ENCODE measurements at places on chromosomes 2 and 18.

- no peak for DNase-seq
Observed at GRCh38 chr2:43123028-43123427, 103.4 kb downstream of the ZFP36L2 start.

DNA sequence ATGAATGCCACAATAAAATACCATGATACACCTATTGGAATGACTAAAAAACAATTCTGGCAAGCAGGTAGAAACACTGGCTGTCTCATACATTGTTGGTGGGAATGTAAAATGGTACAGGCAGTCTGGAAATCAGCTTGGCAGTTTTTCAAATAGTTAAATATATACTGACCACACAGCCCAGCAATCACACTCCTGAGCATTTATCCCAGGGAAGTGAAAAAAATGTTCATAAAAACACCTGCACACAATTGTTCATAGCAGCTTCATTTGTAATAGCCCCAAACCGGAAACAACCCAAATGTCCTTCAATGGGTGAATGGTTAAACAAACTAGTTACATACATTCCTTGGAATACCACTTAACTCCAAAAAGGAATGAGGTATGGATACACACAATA is 137.2 kb downstream of the TFCP2L1 start:
- no peak for DNase-seq

- DNase-seq, result no peak
Observed at GRCh38 chr2:234534515-234534914, 37.6 kb upstream of the ARL4C start.

DNA sequence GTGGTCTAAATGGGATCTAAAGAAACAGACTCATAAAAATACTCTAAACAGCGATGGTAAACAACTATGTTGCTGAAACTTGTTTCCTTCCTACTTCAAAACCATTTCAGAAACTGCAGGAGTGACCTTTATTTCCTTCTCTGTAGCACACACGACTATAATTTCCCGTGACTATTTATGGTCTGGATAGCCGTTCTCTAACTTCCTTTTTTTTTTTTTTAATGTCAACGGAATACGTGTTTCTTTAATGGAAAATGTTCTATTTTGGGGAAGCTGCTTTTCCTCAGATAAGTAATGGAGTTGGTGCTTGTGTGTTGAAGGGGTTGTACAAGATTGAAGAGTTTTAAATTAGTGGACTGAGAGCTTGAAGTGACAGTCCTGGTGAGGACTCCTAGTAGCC is 224.1 kb downstream of the PHLPP1 start:
- no peak for DNase-seq

- no peak for DNase-seq
Observed at GRCh38 chr2:64404002-64404731, 49.8 kb upstream of the LGALSL start.

GRCh38 chr2:157325786-157326185 is at the start of gene ERMN:
Gene ERMN, minus strand, starts transcription at chr2:157325824. Its CDS starts 182 bp downstream, at chr2:157325642.
- DNase-seq, result no peak

DNA sequence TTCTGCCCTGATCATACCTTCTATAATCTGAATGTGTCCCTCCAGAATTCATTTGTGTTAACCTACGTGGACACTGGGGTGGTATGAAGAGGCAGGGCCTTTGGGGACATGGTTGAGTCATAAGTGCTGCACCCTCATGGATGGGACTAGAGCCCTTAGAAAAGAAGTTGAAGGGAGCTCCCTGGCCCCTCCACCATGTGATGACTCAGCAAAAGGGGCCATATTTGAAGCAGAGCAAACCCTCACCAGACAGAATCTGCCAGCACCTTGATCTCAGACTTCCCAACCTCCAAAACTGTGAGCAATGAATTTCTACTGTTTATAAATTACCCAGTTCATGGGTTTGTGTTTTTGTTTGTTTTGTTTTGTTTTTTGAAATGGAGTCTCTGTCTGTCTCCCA is 33.4 kb upstream of the CD207 start:
- DNase-seq, result no peak

- DNase-seq, result no peak
Observed at GRCh38 chr2:20184067-20184938, 40.6 kb downstream of the SDC1 start.

- DNase-seq, result no peak
Observed at GRCh38 chr2:146079216-146079615, 1559.3 kb upstream of the ZEB2 start.

DNA sequence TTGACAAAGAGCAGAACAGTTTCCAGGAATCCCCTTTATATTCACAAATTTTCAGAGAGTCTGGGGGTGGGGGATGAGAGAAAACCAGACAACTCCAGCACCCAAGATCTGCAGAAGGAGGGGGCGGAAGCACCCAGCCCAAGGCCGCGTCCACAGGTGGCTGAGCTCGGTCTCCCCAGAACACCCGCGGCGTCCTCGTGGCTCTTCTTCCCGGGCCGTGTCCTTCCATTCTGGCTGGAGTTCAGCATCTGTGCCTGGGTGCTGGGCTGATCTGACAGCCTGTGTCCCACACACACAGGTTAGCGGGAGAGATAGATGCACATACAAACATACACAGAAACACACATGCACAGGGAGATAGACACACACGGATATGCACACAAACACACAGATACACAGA is 455.8 kb upstream of the SALL3 start:
- no peak for DNase-seq

GRCh38 chr18:14958701-14959100 is 210.7 kb downstream of the ANKRD30B start:
- DNase-seq, result no peak

DNA sequence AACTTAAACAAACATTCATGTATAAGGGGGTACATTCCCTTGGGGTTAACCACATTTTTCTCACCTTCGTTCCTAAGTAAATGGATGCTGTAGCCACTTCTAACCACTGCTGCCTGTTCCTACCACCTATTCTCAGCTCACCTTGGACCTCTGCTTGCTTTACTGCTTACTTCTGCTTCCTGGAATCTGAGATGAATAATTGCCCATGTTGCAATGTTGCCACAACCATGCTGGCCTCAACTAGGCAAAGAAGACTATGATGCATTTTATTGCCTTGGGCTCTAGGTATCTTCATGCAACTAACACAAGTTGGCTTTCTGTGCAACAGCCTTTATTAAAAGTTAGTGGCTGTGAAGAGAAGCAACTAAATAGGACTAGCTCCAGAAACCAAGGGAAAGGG is 106.3 kb upstream of the TCF4 start:
- no peak for DNase-seq

DNA sequence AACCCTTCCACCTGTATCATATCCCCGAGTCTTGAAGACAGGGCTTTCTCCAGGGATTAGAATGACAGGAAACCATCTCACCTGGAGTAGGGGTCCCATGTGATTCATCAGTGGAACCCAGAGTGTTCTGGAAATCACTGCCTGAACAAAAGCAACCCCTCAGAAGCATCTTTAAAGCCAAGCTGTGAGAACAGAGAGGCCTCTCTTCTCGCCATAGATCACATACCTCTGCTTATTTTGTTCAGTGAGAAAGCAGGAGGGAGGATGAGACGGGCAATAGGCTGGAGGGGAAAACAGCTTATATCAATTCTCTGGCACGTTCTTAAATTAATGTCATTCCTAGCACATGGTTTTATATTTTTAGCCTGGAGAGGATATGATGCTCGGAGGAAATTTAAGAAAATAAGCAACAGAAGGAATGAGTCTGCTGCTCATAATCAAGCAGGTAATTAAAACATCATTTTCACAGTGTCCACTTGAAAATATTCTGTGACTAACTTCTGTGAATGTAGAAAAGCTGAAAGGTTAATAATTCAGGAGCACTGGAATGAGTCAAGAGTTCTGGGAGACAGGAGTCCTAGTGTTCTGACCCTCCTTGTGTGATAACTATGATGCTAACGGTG is 213.6 kb upstream of the SP5 start:
- no peak for DNase-seq

DNA sequence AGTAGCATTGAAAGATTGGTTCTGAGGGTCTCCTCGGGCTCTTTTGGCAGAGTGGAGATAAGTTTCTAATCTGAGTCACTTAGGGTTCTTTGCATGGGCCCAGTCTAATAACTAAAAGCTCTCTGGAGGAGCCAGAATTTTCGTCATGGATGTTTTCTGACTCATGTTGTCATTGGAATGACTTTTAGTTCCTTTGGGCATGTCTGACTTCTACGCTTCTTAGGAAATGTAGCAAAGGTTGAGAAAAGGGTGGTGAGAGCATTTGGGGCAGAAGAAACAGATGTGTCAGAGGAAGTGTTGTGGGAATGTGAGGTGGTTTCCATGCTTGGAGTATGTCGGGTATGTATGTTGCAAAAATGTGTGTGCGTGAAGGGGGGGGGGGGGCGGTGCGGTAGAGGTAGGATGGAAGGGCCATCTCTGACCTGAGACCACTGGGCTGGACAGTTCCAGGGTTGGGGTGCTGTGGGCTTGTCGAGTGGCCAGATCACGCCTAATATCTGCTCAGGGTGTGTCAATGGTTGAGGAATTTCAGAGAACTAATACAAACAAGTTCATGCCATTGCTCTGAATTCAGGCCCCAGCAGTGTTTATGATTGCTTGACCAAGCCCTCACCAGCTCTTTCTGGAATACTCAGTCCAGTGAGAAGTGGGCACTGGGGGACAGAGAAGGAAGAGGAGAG is 26.9 kb downstream of the KLHL29 start:
- no peak for DNase-seq

DNA sequence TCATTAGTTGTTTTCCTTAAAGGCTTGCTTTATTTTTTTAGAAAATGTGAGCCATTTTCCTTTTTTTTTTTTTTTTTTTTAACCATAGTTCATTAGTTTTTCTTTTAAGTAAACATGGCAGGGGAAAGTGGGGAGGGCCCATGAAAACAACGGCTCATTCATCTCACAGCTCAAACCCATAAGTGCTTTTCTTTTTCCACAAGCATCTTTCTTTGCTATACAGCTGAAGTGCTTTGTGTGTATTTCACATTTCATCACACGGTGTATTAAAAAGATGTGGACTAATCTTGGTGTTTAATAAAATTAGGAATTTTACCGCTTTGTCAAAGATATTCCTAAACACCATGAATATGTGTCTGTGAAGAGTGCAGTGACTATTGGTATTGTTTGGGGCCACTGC is 41.6 kb downstream of the RHBDD1 start:
- no peak for DNase-seq

GRCh38 chr2:181586569-181587081 is 70.3 kb downstream of the CERKL start:
- no peak for DNase-seq

DNA sequence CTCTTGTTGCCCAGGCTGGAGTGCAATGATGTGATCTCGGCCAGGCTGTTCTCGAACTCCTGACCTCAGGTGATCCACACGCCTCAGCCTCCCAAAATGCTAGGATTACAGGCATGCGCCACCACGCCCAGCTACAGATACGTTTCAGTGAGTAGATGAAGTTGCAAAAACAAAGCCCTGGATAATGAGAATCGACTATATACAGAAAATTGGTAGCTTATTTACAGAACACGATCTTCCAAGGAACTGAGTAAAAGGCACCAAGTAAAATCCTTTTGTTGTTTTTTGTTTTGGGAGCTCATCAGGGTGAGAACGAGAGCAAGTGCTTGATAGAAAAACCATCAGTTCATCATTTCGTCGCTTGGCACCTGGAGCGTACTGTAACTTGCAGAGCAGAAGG is 62.8 kb downstream of the MYCN start:
- no peak for DNase-seq

DNA sequence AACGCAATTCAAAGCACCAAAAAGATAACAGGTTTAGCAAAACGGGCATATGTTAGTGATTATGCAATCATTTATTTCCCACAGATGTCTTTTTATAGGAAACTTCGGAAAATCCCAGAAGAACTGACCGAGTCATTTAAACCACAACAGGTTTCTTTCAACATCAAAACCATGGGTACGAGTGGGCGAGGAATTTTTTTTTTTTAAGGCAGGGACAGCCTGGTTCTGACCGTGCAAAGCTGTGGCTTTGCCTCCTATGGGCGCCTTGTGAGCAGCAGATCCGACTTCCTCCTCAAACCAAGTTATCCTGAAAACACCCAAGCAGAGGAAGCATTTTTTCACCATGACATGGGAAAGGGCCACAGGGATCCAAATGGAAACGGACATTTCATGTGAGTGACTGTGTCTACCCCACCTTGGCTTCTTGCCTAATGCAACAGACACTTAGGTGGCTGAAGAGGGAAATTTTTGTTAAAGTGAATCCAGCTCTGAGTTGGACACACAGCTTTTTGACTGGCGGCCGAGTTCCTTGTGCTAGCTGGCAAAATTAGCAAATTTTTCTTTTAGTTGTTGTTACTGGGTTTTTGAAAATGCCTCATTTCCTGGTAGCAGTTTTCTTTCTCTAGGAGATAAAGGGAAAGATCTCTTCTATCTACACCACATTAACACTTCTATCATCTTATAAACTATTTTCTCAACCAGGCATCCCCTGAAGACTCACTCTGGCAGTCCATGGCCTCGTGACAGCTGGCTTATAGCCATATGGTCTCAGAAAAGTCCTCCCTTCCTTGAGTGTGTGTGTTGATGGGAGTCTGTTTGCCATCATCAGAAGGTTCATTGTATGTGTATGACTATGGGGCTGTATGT is 487.4 kb upstream of the ZEB2 start:
- no peak for DNase-seq

DNA sequence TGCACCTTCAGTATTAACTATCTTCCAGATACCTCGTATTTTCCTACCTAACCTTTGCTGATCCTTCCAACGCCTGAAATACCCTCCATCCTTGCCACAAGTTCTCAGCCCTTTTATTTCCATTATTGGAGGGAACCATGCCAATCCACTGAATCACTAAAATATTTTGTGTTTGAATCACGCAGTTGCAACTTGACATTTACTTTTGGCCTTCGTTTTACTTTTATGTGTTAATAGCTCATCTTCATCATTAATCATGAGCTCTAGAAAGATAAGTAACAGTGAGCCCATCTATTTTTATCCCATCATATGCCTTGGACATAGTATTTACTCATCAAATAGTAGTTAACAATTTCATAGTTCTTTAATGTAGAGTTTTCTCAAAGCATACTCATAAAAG is 463.2 kb downstream of the THSD7B start:
- DNase-seq, result no peak

DNA sequence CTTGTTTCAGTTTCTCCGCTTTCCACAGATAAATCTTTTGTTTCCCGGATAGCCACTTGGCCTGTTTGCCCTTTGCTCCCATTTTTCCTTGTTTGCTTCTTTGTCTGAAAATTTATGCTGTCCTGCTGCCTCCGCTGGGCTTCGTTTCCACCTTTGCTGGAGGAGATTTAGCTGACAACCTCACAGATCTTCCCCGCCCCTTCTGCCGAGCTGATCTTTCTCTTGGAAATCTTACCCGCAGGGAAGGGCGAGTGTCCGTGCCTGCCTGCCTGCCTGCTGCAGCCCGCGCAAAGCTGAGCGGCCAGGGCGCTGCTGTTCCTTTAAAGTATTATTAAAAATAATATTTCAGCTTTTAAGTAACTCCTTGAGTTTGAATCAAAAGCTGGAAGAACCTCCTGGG is 1.4 kb upstream of the XRCC5 start:
- no peak for DNase-seq

DNA sequence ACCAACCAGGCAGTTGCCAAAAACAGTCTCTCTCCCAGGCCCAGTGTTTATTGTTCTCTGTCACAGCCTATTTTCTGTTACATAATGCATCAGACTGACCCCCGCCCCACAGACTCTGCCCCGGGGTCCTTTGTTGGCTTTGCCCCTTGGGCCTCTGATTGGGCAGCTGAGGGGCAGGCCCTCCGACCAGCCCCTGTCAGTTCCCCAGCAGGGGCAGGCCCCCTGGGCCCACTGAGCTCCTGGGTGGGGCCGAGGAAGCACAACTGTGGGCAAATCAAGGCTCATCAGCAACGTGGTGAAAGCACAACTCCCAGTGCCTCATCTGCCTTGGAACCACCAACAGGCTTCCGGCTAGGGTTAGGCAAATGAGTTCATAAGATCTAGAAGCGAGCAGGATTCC is 160.1 kb upstream of the MYCN start:
- DNase-seq, result no peak

GRCh38 chr2:37366773-37367172 is 22.3 kb downstream of the QPCT start:
- DNase-seq, result no peak

Data from stimulated activated CD4-positive, alpha-beta T cell treated with anti-CD3 and anti-CD28 coated beads, Interleukin-12 subunit alpha, Interleukin-12 subunit beta, amount 100 ng/mL, for 24 hours (primary cell).